Activated T-cell treated with anti-CD3 and anti-CD28 coated beads, Interleukin-2, amount 50 U/mL, for 4 hours (primary cell): ENCODE measurements at places on chromosomes 5 and 9. TPM values are rescaled to one million over a fixed set of nuclear protein-coding genes. Genes with fewer than 3 reads are reported as not detected.

DNA sequence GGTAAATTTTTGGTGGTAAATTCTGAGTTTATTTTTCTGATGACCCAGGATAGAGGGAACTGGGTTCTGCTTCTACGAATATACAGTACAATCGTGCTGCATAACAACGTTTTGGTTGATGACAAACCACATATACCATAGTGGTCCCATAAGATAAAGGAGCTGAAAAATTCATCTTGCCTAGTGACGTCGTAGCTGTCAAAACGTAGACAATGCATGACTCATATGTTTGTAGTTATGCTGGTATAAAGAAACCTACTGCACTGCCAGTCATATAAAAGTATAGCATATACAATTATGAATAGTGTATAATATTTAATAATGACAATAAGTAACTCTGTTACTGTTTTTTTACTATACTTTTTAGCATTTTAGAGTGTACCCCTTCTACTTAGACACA is 244.0 kb downstream of the GAS1 start:
- no peak for DNase-seq

The PNPLA7 gene
- total RNA-seq, result 1.3 TPM

DNA sequence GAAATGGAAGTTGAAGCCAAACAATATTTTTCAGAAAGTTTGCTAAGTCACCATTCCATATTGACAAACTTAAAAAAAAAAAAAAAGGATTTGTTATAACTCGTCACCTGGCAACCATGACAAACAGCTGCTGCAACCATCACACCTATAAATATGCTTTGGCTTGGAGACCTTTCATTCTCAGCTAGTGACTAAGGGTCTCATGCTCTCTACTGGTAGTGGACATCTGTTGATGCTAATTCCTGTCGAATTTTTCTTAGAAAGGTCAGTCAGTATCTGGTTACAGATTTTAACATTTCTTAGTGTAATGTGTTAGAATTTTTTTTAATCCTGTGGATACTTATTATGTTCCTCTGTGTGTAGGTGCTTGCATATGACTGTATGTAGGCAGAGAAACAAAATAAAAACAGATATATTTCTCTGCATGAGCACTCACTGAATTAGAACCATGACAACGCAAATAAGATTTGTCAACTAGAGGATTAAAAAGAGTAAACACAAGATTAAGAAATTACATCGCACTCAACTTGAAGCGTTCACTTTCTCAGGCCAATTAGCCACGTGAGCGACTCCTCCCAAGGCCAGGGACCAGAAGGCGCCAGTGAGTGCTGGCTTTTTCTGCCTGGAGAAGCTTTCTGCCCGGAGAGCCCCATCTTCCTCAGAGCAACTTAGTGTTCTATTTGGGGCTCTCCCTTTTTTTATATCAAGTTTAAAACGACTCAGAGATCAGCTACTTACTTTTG is 27.0 kb upstream of the ZNF622 start:
- DNase-seq, result no peak

The OR2S2 gene
- not detected for total RNA-seq

The ZNF354C gene
- 3.4 TPM for total RNA-seq

DNA sequence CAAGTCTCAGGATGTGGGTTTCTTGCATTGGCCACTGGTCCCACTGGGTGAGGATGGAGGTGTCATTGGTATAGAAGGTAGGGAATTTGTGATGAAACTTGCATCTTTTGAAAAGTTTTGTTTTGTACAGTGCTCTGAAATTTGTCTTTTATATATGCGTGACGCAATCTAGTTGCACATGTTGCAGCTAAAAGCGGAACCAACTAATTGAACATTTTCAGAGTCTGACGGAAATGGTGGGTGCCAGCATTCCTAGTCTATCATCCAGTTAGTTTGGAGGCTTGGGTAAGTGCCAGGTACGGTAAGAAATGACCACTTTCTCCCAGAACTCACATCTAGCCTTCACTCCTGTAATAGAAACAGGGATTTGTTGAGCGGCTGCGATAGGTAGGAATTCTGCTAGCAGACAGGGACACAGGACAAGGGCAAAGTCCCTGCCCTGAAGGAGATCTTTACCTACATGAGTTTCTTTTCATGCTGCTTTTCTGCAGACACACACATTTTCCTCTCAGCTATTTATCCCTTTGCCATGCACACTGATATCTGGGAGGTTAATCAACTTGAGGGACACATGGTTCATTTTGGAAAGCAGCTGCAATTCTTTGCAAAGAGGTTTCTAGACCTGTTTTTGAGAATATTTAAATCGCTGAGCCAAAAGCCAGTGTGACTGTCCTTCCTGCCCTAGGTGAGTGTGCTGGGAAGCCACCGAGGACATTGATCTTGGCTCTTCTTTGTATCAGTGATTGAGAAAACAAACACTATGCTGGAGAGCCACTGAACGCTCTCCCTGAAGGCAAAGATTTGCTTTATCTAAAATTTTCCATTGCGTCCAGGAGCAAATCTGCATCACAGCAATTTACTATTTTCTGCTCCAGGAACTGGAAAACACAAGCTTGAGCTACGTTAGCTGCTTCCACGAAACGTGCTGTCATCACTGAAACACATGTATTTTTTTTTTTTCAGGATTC is 89.7 kb downstream of the DAP start:
- DNase-seq, result no peak

DNA sequence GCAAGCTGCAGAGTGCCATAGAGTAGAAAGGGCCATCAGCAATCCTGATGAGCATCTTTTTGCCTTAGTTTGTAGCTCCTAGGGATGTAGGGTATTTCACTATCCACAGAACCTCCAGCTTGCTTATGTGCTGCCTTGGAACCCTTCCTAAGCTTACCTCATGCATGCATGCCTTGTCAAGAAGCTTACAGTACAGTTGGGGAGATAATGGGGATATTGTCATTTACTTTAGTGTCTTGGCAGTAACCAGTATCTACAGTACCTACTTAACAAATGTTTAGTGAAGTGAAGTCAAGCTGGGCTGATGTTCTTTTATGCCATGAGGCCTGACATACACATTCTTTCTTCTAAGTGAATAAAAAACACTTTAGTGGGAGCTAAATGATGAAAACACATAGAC is 164.6 kb upstream of the PPP1R2B start:
- DNase-seq, result no peak

DNA sequence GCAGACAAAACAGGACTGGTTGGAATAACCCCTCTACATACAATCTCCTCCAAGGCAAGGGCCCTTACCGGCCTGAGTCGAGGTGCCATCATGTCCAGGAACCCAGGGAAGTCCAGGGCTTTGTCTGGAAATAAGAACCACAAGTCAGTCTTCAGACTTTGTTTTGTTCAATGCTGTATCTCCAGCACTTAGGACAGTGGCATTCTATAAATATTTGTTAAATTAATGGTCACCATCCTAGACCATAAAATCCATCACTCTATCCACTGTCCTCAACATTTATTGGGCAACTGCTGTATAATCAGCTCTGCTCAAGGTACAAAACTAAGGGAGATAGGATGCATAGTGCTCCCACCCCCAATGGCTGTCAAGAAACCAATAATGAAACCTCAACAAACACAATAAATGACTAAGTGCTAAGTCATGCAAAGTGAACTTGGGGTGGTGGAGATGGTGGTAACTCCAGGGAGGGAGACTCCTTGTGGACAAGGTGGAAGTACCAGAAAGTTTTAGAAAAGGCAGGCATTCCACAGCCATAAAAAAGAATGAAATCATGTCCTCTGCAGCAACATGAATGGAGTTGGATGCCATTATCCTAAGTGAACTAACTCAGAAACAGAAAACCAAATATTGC is 5.0 kb downstream of the RELL2 start:
- DNase-seq, result no peak

The MEIKIN gene
- not detected for total RNA-seq

The IL31RA gene
- total RNA-seq, result not detected

The SLC25A2 gene
- total RNA-seq, result not detected

The GABBR2 gene
- total RNA-seq, result not detected

The NFX1 gene
- 36.0 TPM for total RNA-seq

DNA sequence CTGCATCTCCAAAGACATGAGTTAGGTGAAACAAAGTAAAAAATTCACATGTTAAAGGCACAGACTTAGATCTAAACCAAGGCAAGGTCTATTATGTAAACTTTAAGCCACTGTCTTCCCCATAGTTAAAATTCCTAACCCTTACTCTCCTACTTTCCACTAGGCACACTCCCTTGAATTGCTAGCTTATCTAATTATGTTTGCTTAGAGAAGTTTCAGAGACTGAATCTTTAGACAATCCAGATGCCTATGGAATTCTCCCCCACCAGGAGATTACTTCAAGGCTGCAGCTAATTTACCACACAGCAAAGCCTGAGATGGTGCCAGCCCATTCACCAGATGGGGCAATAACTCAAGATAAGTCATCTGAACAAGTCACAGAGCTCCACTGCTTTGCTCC is 803.1 kb upstream of the COX7C start:
- no peak for DNase-seq

DNA sequence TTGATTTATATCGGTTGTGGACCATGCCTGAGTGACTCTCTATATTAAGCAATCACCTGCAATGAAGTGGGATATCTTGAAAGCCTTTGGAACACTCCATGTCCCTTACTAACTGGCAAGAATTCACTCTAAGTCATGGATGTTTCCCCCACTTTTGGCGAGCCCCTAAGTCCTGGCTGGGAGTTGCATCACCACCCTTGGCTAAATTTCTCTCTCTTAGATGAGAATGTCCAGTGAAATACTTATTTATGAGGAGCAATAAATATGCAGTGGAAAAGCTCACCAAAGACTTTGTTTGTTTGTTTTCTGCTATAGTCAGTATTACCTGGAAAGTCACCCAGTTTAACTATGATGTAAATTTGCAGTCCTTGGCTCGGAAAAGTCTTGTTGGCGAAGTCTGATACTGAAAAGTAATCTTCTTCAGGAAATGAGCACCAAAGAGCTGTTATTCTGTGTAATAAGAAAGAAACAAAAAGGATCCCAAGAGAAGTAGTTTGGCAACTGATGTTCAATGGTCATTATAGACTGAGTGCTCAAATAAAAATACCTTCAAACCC is 333.8 kb downstream of the DMRT2 start:
- DNase-seq, result no peak

The PCDHB14 gene
- 0.08 TPM for total RNA-seq

- no peak for DNase-seq
These were observed 185.0 kb downstream of the GAPVD1 start for GRCh38 chr9:125446561-125447094.

GRCh38 chr5:107665036-107665570 is 5.6 kb downstream of the EFNA5 start:
- DNase-seq, result no peak

- DNase-seq, result no peak
These were observed 1997.7 kb downstream of the MAT2B start for GRCh38 chr5:165502893-165503691.

The PDLIM4 gene
- total RNA-seq, result 0.35 TPM

DNA sequence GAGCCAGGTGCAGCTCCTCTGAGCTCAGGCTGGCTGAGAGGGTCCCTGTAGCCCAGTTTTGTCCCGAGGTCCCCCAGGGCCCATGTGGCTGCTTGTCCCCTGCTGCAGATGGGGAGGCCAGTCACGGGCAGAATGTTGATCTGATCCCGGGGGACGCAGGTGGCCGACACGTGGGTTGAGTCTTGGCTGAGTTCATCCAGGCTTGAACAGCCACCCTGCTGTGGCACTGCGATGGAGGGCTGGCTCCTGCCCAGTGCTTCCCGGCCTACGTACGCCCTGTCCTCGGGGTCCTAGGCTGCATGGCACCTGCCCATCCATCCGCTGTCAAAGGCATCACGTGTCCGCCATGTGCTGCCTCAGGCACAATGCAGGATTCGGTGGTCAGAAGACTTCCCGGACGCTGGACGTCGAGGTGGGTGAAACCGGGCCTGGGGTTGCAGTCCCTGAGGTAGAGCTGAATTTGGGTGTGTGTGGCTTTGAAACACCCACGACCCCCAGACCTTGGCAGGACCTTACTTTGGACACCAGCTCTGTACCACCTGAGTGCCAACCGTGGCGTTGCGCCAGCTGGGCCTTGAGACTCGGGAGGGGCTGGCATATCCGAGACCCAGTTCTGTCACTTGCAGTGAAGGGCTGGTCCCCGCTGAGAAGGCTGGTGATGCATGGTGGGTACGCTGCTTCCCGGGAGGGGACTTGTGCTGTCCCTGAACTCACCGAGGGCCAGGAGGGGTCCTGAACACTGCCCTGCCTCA is 22.3 kb downstream of the RXRA start:
- no peak for DNase-seq

DNA sequence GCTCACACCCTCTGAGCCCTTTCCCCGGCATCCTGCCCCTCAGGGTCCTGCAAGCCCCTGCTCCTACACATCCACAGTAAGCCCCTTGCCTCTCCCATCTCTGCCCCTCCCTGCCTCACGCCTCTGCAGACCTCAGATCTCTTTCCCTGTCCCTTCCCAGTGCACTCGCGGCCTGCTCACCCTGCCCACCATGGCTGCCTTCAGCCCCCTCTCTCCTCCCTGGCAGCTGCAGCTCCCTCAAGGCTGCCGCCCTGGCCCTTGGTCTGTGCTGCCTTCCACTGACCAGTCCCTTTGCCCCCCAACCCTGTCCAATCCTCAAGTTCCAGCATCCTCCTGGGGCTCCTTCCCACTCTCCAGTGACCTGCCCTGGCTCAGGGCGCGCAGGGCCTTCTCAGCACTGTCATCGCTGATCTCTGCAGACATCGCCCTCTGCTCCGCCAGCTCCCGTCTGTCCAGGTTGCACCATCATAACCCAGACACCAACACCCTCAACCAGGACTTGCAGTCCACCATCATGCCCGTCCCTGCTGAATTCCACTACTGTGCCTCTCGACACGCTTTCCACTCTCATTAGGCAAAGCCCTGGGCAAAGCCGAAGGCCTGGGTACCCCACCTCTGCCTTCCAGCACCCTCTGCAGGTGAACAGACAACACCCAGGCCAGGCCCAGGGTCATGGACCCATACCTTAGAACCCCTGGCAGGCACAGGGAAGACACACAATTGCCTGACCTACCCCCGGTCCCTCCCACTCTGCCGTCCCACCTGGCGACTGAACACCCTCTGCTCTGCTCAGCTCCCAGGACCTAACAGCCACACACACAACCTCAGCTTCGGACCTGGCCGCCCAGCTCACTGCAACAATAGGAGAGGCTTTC is 97.8 kb upstream of the RUFY1 start:
- DNase-seq, result no peak

GRCh38 chr9:127446713-127447415 is 4.3 kb downstream of the RPL12 start:
- no peak for DNase-seq

GRCh38 chr9:112890106-112891081 is at the start of gene SLC46A2:
SLC46A2 (minus strand) TSS chr9:112890876; CDS start chr9:112890681, 195 bp downstream.
- no peak for DNase-seq

DNA sequence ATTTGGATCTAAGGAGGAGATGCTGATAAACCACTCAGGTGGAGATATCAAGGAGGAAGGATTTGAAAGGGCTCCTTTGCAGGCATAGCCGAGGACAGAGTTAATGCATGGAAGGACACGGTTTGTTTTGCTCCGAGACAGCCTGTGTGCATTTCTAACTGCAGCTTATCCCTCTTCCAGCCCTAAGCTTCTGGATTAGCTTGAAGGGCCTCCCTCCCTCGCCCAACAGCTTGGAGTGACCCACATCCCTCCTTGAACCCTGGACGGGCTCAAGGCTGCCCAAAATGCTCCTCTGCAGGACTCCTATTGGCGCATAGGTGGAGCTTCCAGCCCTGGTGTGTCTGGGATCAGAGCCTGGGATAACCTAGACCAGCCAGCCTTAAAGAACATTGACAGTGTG is 66.7 kb downstream of the PPARGC1B start:
- no peak for DNase-seq
